H1 (cell line): ENCODE measurements at places on chromosomes 5 and 9. TPM values are rescaled to one million over a fixed set of nuclear protein-coding genes. Genes with fewer than 3 reads are reported as not detected.

FAM120A gene
- 24.9 and 28.0 TPM in 2 replicates for polyA plus RNA-seq

CDKN2A gene
- 0.51 and 0.91 TPM in 2 replicates for polyA plus RNA-seq

GPR150 gene
- 0.14 and 0.27 TPM in 2 replicates for polyA plus RNA-seq

TBC1D2 gene
- 7.4 and 10.9 TPM in 2 replicates for polyA plus RNA-seq

BNC2 gene
- polyA plus RNA-seq, result 11.3 and 16.0 TPM in 2 replicates

GRCh38 chr5:82376307-82376706, 98.2 kb upstream of the RPS23 start:
- DNase-seq, result no peak

- no peak for DNase-seq
Measured at GRCh38 chr9:129487658-129488483, 133.0 kb downstream of the C9orf50 start.

DNA sequence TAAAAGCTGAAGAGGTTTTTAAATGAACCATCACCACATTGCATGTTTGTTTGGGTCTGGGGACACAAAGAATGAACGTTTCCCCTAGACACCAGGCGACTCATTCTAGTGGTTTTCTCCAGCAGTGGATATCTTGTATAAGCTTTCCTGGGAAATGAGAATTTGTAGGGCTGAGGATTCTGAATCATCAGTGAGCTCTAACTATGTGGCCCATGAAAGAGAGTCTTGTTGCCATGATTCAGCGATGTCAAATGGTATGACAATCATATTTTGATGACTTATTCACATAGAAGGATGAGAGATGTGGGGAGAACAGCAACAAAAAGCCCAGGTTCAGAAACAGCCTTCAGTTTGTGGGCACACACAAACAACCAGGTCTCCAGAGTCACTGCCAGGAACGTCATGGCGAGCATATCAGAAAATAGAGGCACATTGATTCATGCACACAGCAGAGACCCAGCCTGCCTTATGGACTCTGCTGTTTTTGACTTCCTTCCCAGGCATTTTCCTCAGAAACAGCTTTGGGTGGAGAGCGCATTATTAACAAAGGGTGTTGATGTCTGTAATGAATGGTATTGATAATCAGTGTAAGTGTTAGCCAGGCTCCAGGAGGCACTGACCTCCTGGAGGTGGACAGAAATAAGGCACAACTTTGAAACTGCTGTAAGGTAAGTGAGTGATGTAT, 13.3 kb downstream of the ZNF474 start:
- no peak for DNase-seq

- DNase-seq, result no peak
Measured at GRCh38 chr5:35304291-35304690, 74.0 kb upstream of the PRLR start.

- DNase-seq, result no peak
Measured at GRCh38 chr5:122310889-122311288, 1.1 kb upstream of the SNCAIP start.

GRCh38 chr9:126403397-126403796, 76.8 kb downstream of the MVB12B start:
- DNase-seq, result no peak

GRCh38 chr9:126398403-126399058, 71.9 kb downstream of the MVB12B start:
- peak; percentile 97 for DNase-seq

DNA sequence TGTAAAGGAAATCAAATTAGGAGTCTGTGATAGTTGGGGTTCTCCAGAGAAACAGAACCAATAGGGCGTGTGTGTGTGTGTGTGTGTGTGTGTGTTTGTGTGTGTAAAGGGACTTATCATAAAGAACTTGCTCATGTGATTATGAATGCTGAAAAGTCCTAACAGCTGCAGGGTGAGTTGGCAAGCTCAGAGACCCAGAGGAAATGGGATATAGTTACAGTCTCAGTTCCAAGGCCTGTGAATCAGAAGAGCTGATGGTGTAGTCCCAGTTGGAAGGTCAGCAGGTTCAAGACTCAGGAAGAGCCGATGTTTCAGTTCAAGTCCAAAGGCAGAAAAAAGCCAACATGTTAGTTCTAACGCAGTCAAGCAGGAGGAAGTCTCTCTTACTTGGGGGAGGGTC, 214.2 kb downstream of the ELAVL2 start:
- no peak for DNase-seq
